ENCODE measurements at places on chromosomes 16 and 17.

- peak; percentile 68 for DNase-seq
These were observed 5.0 kb downstream of the SLC5A2 start for GRCh38 chr16:31487720-31488467.

DNA sequence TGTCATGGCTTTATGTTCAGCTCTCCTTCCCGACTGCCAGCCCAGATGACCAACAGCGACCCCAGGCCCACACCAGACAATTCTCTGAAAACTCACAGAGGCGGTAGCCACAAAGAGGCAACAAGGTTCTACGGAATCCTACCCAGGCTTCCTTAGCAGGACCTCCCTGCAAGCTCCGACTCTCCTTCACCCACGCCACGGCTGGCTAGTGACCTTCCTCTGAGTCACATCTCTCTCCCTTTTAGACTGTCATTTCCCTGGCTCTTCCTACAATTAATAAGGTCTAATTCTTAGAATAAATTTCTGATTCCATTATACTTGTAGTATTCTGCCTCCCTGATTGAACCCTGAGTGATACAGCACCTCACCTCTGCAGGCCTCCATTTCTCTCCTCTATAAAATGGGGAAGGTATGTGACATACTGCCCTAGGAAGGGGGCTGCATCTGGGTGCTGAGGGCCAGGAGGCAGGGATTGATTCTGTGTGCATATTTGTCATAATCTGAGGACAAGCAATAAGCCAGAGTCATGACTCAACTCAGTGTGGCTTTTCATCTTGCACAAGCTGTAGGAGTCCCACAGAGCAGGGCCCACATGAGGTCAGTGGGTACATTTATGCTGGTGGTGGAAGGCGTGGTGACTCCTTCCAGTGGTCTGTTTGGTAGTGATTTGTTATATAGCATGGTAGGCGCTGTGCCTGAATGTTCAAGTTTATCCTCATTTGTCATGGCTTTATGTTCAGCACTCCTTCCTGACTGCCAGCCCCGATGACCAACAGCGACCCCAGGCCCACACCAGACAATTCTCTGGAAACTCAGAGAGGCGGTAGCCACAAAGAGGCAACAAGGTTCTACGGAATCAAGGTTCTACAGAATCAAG, 46.2 kb downstream of the SMPD3 start:
- no peak for DNase-seq

- peak; percentile 86 for DNase-seq
These were observed 3.4 kb upstream of the HEXD start for GRCh38 chr17:82414548-82415281.

DNA sequence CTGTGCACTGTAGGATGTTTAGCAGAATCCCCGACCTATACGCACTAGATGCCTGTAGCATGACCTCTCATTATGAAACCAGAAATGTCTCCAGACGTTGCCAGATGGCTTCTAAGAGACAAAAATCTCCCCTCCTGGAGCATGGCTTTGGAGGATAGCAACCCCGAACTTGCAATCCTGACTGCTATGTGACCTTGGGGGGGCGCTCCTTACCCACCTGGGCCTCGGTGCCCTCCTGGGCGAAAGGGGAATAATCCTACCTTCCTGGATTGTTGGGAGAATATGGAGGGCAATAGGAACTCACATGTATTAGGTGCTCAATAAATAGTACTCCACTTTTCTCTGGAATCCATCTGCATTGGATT, 8.1 kb downstream of the MRM1 start:
- no peak for DNase-seq

GRCh38 chr16:73051961-73052360, 4.0 kb upstream of the ZFHX3 start:
- peak; percentile 60 for DNase-seq

DNA sequence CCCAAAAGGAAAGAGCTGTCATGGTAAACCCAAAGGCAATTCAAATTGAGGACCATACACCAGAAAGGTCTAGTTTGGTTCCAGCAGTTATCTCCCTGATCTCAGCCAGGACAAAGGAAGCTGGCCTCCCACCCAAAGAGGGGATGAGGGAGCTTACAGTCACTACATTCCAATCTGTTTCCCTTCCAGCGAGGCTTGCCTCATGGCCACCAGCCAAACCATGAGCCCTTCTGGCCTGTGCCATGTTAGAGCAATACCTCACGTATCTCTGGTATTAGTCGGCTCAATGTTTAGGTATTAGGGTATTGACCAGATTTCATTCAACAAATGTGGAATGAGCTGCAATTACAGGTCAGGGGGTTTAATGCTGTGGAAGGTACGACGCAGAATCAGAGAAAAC, 8.4 kb downstream of the NDUFAB1 start:
- no peak for DNase-seq

GRCh38 chr17:40159456-40159855, 17.8 kb upstream of the RAPGEFL1 start:
- DNase-seq: no peak

- no peak for DNase-seq
These were observed 6.6 kb downstream of the KRABD2 start for GRCh38 chr17:8369944-8370343.

GRCh38 chr16:28289048-28289447, 3.3 kb upstream of the SBK1 start:
- DNase-seq: peak; percentile 49

DNA sequence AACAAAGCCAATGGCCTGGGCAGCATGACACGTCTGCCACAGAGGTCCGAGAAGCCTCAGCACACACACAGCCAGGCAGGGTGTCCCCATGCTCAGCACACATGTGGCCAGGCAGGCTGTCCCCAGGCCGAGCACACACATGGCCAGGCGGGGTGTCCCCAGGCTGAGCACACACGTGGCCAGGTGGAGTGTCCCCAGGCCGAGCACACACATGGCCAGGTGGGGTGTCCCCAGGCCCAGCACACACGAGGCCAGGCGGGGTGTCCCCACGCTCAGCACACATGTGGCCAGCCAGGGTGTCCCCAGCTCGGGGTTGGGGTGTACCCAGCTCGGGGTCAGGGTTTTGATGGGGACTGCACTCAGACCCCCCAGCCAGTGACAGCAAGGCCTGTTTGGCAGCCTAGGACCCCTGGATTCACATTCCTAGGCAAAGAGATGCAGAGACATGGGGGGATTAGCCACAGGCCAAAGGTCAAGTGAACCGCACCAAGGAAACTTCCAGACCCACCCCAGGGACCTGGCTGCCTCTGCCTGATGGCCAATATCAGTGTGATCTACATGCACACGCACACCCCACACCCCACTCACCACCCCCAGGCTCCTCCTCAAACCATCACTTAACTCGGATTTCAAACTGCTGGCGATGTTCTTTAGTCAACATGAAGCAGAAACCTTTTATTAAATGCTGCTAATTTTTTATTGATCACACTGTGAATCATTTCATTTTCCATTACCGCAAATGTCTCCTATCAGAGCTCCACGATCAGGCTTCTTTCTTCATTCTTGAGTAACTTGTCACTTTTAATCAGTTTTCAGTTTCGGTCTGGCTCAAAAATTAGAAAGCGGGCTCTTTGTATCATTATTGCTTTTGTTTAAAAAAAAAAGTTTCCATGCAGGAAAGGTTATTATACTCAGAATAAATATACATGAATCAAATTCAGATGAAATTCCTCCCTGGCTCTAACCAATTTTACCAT, 111.4 kb downstream of the ZNF423 start:
- DNase-seq: no peak

DNA sequence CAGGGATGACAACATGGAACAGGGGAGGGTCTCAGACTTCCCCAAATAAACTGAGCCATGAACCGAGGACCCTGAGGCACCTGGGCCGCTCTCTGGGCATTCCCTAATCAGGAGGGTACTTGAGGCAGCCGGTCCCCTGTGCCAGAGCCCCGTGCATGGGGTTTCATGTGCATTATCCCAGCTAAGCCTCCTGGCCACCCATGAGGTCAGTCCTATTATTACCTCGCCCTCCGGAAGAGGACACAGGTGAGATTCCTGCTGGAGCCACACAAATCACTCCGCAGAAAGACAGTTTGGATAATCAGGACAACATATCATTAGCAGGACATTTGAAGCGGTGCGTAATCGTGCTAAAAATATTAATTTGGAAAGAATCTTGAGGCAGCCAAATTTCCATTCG, 274.0 kb downstream of the PARN start:
- DNase-seq: peak; percentile 30

GRCh38 chr17:28925912-28926365, 23.1 kb upstream of the DHRS13 start:
- DNase-seq: no peak

GRCh38 chr17:42061646-42062487, 11.5 kb upstream of the C17orf113 start:
- no peak for DNase-seq

DNA sequence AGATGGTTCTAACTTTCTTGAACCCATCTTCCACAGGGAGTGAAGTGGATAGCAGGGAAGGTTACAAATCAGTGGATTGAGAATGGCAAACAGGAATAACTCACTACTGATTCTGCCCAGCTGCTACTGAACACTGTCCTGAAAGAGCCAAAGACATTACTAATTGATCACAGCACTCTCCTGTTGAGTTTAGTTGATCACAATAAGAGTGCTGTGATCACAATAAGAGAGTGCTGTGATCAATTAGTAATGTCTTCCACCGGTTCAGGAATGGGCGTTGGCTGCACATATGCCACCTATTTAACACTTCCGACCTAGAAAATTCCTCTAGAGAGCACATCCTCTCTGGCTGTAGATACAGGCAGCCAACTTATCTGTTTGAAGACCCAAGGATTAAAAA, 11.4 kb downstream of the CFAP97D1 start:
- DNase-seq: no peak

GRCh38 chr17:75476271-75476671, 19.8 kb downstream of the TMEM94 start:
- DNase-seq: peak; percentile 82

DNA sequence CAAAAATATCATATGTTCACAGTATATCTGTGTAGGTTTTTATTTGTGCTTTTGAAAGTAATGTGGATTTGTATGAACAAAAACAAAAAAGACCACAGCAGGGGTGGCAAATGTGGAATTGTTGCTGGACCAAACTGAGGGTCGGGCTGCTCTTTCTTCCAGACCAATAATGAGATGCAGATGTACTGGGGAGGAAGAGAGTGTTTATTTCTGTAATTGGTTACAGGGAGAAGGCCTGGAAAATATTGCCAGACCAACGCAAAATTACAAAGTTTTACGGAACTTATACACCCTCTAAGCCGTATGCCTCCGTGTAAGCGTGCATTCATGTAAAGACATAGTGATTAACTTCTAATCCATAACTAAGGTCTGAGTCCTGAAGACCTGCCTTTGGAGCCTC, 353.9 kb upstream of the C16orf82 start:
- peak; percentile 65 for DNase-seq

DNA sequence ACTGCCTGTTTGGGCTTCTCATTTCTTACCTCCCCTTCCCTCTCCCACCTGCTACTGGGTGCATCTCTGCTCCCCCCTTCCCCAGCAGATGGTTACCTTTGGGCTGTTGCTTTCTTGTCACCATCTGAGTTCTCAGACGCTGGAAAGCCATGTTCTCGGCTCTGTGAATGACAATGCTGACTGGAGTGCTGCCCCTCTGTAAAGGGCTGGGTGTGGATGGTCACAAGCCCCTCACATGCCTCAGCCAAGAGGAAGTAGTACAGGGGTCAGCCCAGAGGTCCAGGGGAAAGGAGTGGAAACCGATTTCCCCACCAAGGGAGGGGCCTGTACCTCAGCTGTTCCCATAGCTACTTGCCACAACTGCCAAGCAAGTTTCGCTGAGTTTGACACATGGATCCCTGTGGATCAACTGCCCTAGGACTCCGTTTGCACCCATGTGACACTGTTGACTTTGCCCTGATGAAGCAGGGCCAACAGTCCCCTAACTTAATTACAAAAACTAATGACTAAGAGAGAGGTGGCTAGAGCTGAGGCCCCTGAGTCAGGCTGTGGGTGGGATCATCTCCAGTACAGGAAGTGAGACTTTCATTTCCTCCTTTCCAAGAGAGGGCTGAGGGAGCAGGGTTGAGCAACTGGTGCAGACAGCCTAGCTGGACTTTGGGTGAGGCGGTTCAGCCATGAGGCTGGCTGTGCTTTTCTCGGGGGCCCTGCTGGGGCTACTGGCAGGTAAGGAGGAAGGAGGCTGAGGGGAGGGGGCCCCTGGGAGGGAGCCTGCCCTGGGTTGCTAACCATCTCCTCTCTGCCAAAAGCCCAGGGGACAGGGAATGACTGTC, at the start of gene CD68:
Gene CD68 (plus strand): TSS at position 638 of the 833 bp plus-strand sequence. CDS start 40 bp downstream, at position 678.
- peak; percentile 85 for DNase-seq

GRCh38 chr17:64250233-64250835, 12.7 kb downstream of the TEX2 start:
- no peak for DNase-seq

DNA sequence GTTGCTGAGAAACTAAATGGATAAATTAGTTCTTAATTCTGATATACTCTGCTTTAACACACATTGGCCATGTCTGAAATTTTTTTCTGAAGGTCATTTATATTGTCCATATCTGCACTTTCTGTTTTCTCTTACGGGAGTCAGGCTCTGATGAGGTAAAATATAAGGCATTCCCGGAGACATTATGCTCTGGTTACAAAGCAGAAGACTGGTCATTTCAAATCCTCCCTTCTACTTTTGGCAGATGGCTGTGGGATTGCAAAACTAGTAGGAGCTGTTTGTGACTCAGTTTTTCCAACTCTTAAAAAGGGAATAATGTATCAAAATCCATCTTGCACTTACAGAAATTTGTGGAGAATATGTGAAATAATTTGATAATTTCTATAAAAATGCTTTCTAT, 92.2 kb upstream of the CPHXL start:
- DNase-seq: peak; percentile 49

DNA sequence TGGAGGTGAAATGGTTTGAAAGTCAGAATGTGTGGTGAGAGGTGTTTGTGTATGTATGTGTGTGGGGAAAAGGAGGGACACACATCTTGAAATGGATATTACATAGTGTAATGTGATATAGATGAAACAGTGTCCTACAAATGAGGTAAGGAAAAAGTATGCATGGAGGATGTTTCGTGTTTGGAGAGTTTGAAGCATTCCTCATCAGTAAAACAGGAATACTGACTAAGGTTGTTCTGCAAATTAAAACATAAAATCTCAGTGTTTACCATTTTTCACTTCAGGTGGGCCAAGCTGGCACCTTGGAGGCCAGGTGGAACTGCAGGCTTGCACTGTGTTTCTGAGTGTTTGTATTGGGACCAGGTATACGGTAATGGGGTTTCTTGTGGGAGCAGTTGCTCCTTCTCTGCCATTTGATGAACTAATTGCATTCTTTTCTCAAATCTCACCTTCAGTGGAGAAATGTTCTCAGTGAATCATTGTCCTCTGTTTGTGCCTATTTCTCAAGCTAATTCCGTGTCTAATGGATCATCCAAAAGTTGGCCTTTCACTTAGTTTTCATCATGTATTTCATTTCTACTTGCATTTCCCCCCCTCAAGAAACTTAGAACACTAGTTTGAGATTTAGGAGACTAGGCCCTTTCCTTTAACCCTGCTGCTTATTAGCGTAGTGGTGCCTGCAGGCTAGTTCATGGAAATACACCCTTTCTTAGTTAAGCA, 8.2 kb upstream of the TBKBP1 start:
- no peak for DNase-seq

GRCh38 chr16:58324792-58325191, 30.0 kb upstream of the PRSS54 start:
- no peak for DNase-seq

- DNase-seq: no peak
These were observed 25.0 kb downstream of the MAP3K3 start for GRCh38 chr17:63647065-63647725.
